ENCODE measurements at places on chromosomes 16 and 17. TPM values are rescaled to one million over a fixed set of nuclear protein-coding genes. Genes with fewer than 3 reads are reported as not detected.

DNA sequence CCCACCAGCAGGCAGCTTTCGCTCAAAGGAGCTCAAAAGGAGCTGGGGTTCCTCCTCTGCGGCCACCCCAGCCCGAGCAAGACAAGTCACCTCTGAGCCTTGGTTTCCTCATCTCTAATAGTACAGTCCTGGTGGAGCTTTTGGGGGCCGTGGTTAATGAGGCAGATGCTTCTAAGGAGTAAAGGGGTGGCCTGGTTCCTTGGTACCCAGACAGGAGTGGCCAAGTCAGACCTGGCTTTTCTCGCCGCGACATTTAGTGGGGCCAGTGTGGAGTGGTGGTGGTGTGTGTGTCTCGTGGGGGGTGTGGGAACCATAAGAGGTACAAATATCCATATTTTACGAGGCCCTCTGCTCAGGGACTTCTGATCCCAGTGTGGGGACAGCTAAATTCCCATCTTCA, 6.7 kb downstream of the FOXF1 start:
- no peak for DNase-seq

- no peak for DNase-seq
Measured at GRCh38 chr16:51153577-51154031, 2.5 kb upstream of the SALL1 start.

The GLG1 gene
- 105 TPM for total RNA-seq

The PLA2G10 gene
- total RNA-seq = not detected

- peak; percentile 16 for DNase-seq
Measured at GRCh38 chr16:21302454-21302853, 24.4 kb upstream of the CRYM start.

DNA sequence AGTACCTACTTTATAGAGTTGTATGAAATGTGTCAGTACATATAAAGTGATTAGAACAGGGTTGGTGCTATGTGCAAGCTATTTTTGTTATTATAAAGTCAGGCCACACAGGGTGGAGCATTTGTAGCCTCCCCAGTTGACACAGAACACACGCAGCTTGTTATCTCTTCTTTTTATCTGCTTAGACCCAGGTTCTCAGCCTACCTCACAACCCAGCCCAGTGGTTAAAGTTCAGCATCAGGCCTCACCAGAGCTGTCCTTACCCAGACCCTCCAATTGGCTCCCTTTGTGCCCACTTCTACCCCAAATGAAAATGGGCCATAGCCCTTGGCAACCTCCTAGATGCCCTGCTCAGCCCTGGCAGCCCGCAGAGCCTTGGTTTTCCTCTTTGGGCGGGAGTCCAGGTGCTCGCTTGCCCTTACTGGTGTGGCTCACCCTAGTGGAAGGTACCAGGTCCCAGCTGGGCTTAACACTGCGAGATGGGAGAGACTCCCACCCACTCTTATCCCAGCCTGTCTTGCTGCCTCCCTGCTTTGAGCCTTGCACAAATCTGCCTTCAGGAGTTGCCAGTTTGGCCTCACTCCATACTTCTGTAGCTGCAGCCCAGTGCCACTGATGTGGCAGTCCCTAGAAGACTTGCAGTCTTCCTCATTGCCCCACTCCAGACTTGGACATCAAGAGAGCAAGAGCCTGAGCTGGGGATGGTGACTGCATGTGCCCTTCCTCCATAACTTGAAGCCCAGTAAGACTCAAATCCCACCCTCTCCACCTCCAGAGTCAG, 1.1 kb upstream of the PIGS start:
- no peak for DNase-seq

GRCh38 chr17:63163158-63163520, 197.1 kb downstream of the TANC2 start:
- DNase-seq = no peak

- no peak for DNase-seq
Measured at GRCh38 chr17:79990051-79990592, 45.5 kb downstream of the TBC1D16 start.

DNA sequence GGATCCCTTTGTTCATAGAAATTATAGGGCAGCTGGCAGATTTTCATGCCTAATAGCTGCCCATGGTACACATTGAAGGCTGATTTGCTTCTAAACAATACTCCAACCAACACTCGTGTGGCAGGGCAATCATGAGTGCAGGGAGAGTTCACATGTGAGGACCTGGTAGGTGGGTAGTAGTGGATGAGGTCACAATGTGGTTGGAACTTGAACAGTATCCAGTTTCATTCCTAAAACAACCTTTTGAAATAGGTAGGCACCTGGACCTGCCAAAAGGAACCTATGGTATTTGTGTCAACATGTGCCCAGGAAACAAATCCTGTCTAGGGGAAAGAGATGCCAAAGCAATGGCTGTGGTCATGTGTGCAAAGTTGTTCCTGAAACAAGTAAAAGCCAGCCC, 32.8 kb downstream of the CCL4 start:
- DNase-seq = no peak

The NOD2 gene
- total RNA-seq = 0.31 TPM

GRCh38 chr17:75087558-75088453, at the start of gene SLC16A5:
SLC16A5 (plus strand) TSS chr17:75087954; CDS start chr17:75093637, 5,683 bp downstream.
- DNase-seq = no peak

DNA sequence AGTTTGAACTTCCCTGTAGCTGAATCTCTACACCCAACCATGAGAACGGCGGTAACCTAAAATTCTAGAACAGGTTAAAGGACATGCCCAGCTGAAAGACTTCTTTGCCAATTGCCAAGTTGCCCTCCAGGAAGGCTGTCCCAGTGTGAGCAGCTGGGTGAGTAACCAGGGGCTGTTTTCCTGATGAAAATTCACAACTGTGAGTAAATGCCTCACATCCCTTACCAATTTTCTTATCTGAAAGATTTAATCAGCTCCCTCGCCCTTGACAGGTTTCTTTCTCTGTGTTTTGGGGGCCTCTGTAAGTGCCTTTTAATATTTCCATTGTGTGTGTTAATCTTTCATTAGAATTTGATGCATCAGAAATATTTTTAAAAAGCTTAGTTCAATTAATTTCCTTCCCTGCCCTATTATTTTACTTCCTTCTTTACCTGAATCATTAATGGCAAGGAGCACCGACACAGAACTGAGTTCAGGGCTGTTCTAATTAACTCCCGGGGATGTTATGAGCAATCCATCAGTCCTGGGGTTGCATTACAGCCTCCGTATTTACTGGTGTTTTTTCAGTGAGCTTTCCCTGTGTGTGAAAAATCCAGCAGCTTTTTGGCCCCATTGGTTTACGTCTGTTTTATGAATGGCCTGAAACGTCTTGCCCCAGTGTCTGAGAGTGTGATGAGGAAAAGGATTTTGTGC, 152.9 kb downstream of the CLEC16A start:
- peak; percentile 41 for DNase-seq

DNA sequence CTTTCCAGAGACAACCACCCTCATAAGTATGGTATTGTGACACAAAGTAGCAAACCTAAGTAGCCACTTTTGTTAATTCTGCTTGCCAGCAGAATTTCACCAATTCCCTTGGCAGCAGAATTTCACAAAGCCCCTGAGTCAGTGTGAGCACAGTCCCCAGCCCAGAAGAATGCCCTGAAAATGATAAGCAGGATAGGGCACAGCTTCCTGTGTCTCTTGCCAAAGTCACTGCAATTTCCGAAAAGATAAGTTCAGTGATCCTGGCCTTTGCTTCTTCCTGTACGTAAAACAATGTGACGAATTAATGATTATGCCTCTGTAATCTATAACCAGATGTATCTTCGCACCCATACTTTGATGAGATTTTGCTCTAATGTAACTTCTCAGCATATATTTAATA, 16.0 kb upstream of the WIPF2 start:
- no peak for DNase-seq

DNA sequence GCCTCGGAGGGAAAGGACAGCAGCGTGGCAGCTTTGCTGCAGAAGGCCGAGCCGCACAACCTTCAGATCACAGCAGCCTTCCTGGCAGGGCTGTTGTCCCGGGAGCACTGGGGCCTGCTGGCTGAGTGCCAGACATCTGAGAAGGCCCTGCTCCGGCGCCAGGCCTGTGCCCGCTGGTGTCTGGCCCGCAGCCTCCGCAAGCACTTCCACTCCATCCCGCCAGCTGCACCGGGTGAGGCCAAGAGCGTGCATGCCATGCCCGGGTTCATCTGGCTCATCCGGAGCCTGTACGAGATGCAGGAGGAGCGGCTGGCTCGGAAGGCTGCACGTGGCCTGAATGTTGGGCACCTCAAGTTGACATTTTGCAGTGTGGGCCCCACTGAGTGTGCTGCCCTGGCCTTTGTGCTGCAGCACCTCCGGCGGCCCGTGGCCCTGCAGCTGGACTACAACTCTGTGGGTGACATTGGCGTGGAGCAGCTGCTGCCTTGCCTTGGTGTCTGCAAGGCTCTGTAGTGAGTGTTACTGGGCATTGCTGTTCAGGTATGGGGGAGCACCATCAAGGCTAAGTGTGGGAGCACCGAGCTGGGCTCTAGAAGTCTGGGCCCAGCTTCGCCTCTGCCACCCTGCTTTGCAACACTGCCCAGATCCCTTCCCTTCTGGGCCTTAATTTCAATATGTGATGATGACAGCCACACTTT, 18.6 kb downstream of the NOD2 start:
- peak; percentile 60 for DNase-seq

The CLEC18A gene
- total RNA-seq = 1.4 TPM

GRCh38 chr17:30352240-30352814, 18.5 kb upstream of the TMIGD1 start:
- DNase-seq = no peak

The WFDC1 gene
- total RNA-seq = 0.43 TPM

The P2RX1 gene
- total RNA-seq = 0.21 TPM

- DNase-seq = no peak
Measured at GRCh38 chr16:49756775-49757558, 98.9 kb downstream of the ZNF423 start.

- no peak for DNase-seq
Measured at GRCh38 chr16:2707368-2708289, 12.4 kb downstream of the PRSS27 start.

- no peak for DNase-seq
Measured at GRCh38 chr17:79845601-79845949, 6.3 kb upstream of the CBX4 start.

The PRAC1 gene
- total RNA-seq = not detected

GRCh38 chr17:5783851-5784250, 199.5 kb upstream of the NLRP1 start:
- no peak for DNase-seq

The IL17C gene
- total RNA-seq = not detected

- DNase-seq = no peak
Measured at GRCh38 chr16:64253096-64253495, 868.8 kb downstream of the CDH11 start.

The CCL3 gene
- 1.5 TPM for total RNA-seq

- peak; percentile 45 for DNase-seq
Measured at GRCh38 chr17:50127697-50128361, 2.1 kb downstream of the SAMD14 start.

GRCh38 chr16:65754820-65755691, 611.4 kb upstream of the CDH5 start:
- peak; percentile 51 for DNase-seq

The GINS2 gene
- total RNA-seq = 0.88 TPM

DNA sequence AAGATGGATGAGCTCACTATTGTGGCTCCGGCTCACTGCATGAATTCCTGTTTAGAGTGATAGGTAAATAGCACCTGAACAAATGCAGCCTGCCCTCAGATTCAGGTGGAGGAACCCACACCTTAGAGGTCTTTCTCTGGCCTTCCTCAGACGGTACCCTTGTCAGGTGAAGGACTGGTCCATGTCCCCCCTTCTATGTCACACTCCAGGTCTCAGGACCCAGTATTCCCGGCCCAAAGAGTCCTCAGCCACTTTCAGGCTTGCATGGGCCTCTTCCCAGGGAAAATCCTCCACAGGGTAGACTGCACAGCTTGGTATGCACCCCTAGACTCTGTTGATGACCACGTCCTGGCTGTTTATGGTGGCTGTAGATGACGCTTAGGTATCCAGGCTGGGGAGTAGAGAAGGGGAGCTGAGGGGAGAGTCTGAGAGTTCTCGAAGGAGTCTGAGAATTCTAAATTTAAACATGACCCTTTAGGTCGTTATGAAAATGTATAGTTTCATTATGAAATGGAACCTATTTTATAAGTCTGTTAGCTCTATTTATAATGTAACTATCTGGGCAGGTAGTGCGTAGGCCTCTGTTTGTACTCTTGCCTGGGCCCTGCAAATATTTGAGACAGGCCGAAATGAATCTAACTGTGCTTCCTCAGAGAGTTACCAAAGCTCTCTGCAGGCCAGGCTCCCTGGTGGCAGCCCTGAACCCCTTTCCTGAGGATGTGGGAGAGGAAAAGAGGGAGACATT, 32.5 kb upstream of the CCR7 start:
- no peak for DNase-seq

DNA sequence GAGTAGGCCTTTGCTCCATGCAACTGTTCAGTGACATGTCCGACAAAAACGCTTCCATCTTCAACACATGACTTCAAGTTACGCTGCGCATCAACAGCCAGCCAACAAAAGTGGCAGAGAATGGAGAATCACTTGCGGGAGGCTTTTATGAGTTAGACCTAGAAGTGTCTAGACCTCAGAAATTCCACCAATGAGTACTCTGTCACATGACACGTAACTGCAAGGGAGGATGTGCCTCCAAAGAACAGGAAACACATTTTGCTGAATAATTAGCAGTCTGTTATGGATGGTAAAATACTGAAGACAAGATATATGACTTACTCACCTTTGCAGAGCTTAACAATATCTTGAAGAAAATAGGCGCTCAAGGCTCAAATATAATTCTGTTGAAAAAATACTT, 62.1 kb downstream of the MYO1D start:
- no peak for DNase-seq

The KIF2B gene
- not detected for total RNA-seq

DNA sequence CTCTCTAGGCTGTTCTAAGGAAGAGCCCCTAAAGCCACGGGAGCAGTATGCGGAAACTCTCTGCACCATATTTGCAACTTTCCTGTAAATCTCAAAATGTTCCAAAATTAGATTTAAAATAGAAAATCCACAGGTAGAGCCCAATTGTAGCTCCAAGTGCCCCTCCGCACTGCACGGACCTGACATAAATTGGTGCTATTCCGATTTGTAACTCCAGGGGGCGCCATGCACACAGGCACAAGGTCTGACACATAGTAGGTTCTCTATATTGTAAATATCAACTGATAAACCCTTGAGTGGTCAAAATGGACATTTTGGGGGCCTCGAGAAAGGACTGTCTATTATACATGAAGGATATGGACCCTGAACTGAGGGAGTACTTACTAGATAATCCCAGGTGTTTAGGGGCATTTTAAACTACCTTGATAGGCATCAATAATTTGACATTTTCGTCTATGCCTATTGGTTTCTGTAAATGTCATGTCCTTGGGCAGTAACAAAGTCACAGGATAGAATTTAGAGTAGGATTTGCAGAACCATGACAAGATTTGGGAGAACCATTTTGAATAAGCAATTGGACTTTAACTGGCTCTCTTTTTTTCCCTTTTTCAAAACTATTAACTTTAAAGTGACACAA, 36.6 kb upstream of the TMEM132E start:
- peak; percentile 4 for DNase-seq

GRCh38 chr17:40462343-40463121, 19.3 kb downstream of the IGFBP4 start:
- DNase-seq = peak; percentile 65

- DNase-seq = peak; percentile 97
Measured at GRCh38 chr16:75038036-75038858, 39.4 kb downstream of the ZNRF1 start.

The LGALS3BP gene
- total RNA-seq = 456 TPM

GRCh38 chr16:83781-84615, 6.0 kb downstream of the MPG start:
- DNase-seq = peak; percentile 75
